Iris pigment epithelial cell (primary cell): ENCODE measurements at places on chromosomes 7 and 10.
A peak's percentile ranks its signal among the peaks of the same experiment; 100 is the strongest.

DNA sequence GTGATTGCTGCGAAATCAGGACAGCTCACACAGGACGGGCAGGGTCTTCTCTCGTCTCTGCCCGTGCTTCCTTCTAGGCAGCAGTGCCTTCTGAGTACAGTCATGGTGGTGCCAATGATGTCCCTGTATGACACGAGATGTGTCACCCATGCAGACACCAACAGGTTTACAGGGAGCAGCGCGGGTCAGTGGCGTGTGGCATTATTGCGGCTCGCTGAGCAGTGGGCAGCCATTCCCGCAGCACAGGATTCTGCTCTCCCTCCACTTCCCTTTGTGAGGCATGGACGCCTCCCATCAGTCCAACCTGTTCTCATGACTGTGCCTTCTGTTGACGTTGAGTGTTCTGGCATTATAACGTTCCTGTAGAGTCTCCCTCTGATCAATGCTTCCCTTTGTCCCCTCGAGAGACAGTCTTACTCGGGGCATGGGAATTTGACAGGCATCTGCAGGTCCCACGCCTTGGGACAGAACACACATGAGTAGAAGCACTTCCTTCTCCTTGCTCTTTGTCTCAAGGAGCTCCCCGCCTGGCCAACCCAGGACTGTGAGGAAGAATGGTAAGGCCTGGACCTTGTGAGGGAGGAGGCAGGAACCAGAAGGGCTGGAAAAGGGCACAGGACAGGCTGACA, 219.5 kb downstream of the PAXIP1 start:
- no peak for DNase-seq

GRCh38 chr7:47225387-47226131, 356.4 kb downstream of the TNS3 start:
- DNase-seq: no peak

- DNase-seq: peak; percentile 92
Observed at GRCh38 chr7:17123020-17123419, 175.4 kb upstream of the AHR start.

DNA sequence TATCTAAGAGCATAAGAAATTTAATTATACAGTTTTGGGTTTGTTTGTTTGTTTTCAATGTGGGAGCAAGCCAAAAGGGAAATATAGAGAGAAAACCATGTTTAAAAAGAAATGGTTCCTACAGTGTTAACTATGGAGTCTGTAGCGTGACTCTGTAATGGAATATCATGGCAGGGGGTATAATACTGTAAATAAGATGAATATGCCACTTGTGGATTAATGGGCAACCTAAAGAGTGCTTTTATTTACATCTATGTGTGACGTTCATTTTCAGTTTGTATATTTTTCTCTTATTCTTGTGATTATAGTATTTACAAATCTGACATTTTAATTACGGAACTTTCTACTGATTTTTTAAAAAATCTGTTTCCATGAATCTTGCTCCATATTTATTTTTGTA, 95.9 kb downstream of the POLL start:
- no peak for DNase-seq

DNA sequence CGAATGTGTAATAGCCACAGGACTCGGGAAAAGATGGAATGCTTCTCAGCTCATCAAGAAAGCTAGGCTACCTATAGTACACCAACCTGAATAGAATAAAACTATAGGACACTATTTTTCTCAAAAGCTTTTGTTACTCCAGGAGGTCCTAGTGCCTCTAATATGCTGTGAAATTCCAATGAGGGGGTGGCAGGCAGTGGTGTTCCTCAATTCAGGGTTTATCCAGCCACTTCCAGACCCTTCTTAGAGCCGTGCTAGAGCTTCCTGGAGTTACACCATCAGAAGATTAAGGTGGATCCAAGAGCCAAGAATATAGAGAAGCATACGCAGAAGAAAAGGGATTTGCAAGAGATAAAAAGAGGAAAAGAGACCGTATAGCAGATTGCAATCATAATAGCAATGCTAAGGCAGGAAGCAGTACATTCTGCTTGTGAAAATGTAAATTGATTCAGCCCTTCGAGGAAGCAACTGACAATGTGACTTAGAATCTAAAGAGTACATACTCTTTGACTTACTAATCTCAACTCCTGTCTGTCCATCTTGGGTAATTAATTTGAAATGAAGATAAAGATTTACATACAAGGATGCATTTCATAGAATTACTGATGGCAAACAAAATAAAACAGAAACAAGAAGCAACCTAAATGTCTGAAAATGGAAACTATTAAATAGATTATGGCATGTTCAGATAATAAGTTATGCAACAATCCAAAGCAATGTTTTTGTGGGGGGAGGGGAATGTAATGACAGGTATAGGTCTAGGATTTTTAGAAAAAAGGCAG, 2.1 kb downstream of the ST8SIA6 start:
- no peak for DNase-seq

DNA sequence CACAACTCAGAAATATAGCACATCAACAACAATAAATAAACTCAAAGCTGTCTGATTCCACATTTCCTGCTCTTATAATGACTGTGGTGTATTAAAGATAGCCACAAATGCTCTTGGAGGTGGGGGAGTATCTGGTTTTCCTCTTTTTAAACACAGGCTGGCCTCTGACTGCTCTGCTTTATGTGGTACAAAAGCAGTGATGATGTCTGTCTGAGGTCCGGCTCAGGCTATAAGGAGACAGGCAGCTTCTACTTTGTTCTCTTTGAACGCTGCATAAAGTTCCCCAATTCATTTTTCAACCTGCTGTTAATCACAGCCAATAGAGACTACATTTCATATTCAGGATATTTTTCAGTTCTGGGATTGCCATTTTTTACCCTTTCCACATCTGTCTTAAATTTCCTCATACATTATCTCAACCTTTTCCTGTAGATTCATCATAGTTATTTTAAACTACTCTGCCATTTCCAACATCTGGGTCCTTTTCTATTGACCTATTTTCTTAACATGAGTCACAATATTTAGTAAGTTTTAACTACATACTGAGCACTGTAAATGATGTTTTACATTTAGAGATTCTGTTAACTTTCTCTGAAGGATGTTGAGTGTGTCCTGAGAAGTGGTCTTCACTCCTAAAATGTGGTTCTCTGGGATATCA, 64.9 kb downstream of the CRPPA start:
- peak; percentile 12 for DNase-seq

- DNase-seq: no peak
Observed at GRCh38 chr10:62632071-62632809, 172.3 kb upstream of the ADO start.

GRCh38 chr7:3272691-3273141, 28.3 kb upstream of the SDK1 start:
- peak; percentile 81 for DNase-seq

DNA sequence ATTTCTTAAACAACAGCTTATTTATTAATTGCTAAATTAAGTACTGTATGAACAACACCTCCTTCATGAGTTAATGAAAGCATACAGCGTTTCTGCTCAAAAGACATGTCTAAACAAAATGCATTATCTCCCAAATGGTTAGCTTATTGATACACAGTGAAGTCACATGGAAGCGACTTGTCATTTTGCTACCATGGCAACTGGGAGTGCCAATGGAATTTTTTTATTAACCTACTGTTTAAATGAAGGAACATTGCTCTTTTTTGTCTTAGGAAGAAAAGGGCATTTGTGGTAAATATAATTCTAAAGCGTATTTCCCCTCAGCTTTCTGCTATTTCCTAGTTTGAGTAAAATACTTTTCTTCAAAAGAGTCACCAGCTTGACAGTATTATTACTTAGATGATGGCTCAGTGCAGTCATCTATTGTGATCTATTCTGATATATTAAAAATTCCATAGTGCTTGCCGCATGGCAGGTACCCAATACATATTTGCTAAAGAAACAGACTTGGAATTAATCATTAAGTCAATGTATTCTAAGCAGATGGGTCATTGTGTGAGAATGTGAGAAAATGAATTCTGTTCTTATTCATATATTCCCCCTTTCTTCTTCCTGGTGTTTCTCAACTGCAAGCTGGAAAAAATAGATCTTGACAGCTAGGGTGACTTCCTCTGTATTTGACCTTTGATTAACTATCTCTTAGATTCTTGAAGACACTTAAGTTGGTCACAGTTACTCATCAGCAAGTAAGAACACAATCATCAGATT, 818.3 kb downstream of the MAGI2 start:
- no peak for DNase-seq

DNA sequence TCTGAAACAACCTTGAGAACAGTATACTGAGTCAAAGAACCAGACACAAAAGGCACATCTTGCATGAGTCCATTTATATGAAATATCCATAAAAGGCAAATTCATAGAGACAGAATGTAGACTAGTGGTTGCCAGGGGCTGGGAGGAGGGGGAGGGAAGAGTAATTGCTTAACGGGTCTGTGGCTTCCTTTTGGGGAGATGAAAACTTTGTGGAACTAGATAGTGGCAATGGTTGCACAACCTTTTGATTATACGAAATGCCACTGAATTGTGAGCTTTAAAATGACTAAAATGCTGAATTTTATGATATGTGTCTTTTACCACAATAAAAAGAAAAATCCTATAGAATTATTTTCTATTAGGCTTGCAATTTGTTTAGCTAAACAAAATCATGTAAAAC, 16.8 kb downstream of the ADRB1 start:
- DNase-seq: no peak

DNA sequence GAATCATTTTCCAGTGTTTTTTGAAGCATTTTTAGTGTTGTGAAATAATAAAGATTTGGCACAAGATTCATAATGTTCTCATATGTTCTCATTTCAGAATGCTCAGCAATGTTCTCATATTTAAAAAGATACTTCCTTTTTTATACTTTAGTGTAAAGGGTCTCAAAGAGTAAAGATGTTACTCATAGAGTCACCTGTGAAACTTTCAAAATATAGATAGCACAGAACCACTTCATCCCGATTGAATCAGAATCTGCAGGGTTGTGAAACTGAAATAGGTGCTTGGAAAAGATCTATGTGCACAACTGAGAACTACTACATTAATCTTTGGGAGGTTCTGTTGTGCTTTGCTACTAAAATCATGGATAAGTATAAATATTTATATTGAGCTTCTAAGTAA, 144.7 kb downstream of the MDFIC start:
- DNase-seq: no peak

- no peak for DNase-seq
Observed at GRCh38 chr10:61100887-61101286, 156.9 kb upstream of the RHOBTB1 start.

- DNase-seq: no peak
Observed at GRCh38 chr7:21198921-21199320, 229.0 kb upstream of the SP4 start.

DNA sequence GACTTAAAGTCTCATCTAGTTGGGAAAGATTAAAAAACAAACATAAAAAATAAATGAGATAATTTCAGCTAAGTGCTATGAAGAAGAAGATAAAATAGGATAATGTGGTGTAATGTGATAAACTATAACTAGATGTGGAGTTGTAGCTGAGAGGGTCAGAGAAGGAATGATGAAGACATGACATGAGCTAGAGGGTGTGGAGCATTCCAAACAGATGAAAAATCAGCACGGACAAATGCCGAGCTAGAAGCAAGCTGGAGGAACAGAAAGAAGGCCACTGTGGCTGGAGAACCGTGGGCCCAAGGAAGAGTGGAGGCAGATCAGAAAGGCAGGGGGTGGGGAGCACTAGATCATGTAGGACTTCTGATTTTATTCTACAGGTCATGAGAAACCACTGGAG, 70.6 kb downstream of the CDK6 start:
- DNase-seq: peak; percentile 95

- peak; percentile 31 for DNase-seq
Observed at GRCh38 chr7:111678281-111678680, 116.0 kb upstream of the IMMP2L start.

GRCh38 chr10:1240341-1240775, 184.2 kb downstream of the WDR37 start:
- DNase-seq: no peak

GRCh38 chr10:69668721-69669120, 38.7 kb downstream of the FAM241B start:
- DNase-seq: peak; percentile 18

- no peak for DNase-seq
Observed at GRCh38 chr7:8462309-8462708, 28.9 kb downstream of the NXPH1 start.

DNA sequence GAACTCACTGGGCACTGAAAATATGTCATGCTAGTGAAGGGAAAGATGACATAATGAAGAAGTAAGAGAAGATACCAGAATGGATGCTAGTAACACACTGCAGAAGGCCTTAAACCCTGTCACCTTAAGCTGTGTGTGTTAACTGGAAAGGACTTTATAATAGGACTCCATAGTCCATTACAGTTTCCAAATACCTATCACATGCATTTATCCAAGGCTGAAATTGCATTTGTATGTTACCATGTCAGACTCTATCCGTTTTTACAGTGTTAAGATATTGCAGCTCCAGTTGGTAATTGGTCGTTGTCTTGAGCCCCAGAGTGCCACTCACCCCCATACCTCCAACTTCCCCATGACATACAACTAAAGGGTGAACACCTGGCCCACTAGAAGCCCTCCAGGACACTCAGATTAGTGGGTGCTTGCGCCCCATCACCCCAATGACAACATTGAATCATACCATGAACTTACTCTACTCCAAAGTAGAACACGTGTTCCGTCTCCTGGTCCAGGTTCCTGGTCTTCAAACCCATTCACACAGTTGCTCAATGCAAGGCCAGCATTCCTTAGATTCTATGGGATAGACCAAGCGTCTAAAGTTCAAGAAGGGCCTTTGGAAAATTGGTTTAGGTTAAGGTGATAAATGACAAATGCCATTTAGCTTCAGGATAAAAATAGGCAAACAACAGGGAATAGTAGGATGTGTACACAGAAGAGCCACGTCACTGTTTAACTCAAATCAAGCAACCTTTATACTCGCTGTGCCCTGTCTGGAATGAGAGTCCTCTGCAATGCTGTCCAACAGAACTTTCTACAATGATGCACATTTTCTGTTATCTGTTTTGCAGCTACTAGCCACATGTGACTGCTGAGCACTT, 2.1 kb upstream of the RAPGEF5 start:
- DNase-seq: no peak

DNA sequence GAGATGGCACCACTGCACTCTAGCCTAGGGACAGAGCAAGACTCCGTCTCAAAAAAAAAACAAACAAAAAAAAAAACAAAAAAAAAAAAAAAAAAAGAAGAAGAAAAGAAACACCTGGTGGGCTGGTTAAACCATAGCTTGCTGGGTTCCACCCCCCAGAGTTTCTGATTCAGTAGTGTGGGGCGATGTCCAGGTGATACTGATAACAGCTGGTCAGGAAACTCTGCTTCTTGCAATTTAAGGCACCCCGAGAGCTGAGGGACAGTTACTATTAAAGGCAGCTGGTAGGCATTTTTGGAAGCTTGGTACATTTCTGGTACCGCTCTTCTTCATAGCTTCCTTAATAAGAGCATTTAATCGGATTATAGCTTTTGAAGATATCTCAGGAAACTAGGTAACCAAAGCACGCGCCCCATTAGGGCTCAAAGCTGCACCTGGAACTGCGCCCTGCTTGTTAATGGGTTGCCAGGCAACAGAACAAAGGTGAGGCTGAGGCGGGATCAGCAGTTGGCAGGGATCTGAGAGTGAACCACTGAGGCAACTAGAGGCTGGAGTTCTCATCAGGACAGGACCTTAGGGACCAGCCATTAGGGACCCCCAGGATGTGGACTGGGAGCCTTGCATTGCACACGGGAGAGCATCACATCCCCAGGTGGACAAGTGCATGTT, 6.5 kb upstream of the SDK1 start:
- no peak for DNase-seq
